SHP77 treated with DMSO at 0.1 percent for 48 hours (cell line): ENCODE measurements at places on chromosomes 1 and 21.

DNA sequence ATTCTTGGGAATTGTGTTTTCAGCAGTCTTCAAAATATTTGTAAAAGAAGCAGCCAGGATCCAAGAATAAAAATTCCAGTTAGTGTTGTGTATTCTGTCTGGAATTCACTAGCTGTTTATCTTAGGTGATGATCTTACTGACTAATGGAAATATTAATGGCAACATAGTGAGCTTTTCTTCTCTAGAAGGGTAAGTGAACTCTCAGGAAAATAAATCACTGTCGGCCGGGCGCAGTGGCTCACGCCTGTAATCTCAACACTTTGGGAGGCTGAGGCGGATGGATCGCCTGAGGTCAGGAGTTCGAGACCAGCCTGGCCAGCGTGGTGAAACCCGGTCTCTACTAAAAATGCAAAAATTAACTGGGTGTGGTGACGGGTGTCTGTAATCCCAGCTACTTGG lies 87.4 kb upstream of the KIF1B start:
- no peak for DNase-seq

- no peak for DNase-seq
Measured at GRCh38 chr1:96845464-96845863, 123.9 kb downstream of the PTBP2 start.

- DNase-seq, result no peak
Measured at GRCh38 chr1:109769330-109770078, 5.8 kb upstream of the EPS8L3 start.

GRCh38 chr1:108884968-108885367 lies 8.2 kb downstream of the GPSM2 start:
- no peak for DNase-seq

DNA sequence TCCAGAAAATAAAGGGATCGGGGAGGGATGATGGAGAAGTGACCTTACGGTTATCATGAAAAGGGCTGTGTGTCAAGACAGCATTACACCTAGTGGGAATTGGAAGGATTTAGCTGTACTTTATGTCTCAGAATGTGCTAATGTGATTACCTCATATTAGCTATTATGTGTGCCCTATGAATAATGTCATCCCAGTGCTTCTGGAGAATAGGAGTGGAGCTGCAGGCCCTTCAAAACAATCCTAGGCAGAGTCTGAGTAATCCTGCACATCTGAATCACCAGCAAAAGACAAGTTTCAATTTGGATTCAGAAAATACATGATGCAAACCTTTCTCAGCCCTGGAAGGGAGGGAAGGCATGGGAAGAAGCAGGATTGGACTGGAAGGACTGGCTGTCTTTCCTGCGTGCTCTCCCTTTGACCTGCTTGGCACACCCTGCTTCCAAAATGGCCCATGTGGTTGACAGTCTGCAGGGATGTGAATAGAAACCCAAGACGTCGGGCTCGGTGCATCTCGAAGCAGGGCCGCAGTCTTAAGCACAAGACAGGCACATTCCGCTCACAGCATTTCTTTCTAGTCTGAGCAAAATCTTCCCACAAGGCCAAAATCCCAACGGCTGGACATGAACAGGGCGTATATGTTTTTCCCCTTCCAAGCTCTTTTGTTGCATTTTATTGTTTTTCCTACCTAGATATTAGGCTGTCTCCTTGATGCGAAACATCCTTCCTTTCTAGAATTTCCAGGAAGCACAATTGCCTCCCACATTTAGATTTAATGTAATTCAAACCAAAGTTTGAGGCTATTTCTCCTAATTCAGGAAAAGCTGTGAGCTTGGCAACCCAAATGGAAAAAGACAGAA lies 54.3 kb upstream of the TARBP1 start:
- no peak for DNase-seq
